ENCODE measurements at places on chromosomes 16 and 17.

GRCh38 chr17:78022425-78022824 lies 63.9 kb downstream of the TNRC6C start:
- DNase-seq: no peak

DNA sequence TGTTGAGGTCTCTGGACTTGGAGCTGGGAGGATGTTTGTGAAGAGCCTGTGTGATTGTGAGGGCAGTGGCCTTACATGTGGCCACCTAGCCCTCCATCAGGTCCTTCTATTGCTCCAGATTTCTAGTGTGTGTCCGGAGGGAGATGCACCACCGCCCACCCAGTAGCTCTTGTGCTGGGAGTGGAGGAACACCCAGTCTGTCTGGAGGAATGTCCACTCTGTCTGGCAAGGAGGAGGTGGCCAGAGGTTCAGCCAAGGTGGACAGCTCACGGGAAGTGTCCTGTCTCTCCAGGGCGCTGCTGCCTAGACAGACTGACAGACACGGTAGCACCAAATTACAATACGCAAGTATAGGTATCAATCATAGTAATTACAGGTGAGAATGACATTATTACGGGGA lies 10.6 kb downstream of the RPTOR start:
- DNase-seq: no peak

GRCh38 chr16:71537643-71538042 lies 11.4 kb downstream of the CHST4 start:
- peak; percentile 39 for DNase-seq

GRCh38 chr17:56119936-56120335 lies 33.3 kb upstream of the ANKFN1 start:
- DNase-seq: no peak

DNA sequence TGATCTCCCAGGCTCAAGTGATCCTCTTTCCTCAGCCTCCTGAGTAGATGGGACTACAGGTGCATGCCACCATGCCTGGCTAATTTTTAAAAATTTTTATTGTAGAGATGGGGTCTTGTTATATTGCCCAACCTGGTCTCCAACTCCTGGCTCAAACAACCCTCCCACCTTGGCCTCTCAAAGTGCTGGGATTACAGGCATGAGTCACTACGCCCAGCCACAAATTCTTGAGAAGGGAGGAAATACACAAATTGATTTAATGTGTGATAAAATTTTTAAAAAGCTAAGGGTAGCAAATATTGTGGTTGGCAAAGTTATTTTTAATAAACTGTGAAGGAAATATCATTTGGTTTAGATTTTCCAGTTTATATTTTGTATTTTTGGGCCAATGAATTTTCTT lies 9.6 kb downstream of the ITGAD start:
- DNase-seq: no peak

DNA sequence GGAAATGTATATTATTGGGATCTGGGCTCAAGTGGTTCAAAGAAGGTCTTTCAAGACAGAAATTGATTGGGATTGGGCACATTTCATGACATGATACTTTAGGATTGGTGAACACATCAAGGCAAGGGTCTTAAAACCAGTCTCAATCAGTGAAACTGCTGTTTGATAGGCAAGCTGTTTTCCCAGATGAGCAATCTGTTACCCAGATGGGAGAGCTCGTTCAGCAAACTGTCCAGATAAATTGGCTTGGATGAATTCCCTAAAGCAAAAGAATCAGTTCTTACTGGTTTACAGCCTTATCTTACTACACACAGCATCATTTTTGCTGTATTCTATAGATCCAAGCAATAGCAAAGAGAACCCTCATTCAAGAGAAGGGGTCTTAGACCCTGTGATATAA lies 31.0 kb upstream of the CNEP1R1 start:
- no peak for DNase-seq

DNA sequence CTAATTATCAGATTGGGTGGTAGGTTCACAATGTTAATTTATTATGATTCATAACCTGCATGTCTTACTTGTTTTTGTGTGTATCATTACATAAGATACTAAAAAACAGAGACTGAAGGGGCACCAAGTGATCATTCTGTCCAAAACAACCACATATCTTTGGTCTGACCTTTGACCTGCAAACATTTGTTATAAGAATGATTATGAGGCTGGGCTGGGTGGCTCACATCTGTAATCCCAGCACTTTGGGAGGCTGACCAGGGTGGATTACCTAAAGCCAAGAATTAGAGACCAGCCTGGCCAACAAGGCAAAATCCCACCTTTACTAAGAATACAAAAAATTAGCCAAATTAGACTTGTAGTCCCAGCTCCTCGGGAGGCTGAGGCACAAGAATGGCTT lies 116.4 kb downstream of the SPAG9 start:
- no peak for DNase-seq

- no peak for DNase-seq
Observed at GRCh38 chr17:69098625-69099024, 37.9 kb upstream of the ABCA9 start.

DNA sequence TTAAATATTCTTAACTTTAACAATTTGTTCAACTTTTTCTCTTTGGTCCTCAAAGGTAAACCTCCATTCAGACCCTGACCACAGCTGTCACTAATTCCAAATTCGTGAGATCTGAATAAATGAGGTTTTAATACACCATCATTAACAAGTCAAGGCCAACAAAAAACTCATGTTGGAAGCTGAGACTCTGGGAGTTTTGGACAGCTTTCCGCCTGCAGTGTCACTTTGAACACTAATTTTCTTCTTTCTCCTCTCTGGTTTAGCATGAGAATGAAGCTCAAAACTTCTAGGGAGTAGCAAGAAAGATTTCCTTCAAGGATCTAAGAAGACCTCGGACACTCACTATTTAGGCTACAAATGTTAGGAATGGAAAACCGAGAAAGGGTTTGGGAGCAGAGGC lies 32.7 kb upstream of the DNAH9 start:
- no peak for DNase-seq

GRCh38 chr17:77191244-77191643 lies 50.5 kb downstream of the SEC14L1 start:
- DNase-seq: no peak

DNA sequence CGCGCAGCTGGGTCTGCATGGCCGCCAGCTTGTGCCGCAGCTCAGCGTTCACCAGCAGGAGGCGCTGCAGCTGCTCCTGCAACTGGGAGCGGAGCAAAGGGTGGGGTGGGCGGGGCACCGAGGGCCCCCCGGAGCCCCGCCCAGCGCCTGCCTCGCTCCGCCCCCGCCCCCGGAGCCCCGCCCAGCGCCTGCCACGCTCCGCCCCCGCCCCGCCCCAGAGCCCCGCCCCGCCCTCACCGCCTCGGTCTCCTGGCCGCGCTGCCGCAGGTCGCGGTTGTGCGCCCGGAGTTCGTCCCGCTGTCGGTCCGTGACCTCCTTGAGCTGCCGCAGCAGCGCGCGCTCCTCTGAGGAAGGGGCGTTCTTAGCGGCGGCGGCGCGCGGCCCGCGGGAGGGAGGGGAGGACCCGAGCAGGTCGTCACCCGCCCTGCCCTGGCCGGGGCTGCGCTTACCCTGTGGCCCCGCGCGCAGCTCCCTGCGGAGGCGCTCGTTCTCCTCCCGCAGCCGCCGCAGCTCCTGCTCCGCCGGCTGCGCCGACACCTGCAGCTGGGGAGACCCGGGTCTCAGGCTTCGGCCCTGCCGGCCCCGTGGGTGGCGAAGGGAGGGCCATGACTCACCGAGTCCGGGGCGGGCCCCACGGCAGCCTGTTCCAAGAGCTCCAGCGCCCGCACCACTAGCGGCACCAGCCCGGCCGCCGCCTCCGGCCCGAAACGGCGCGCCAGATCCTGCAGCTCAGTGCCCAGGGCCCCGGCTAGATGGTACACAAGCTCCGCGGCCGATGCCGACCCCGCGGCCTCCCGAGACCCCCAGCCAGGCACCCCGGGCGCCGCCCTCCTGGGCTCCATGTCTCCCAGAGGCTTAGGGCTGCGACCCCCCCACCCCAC lies 463 bp downstream of the RILP start:
- DNase-seq: peak; percentile 94

- DNase-seq: peak; percentile 79
Observed at GRCh38 chr17:45098869-45099616, 33.3 kb downstream of the PLCD3 start.

DNA sequence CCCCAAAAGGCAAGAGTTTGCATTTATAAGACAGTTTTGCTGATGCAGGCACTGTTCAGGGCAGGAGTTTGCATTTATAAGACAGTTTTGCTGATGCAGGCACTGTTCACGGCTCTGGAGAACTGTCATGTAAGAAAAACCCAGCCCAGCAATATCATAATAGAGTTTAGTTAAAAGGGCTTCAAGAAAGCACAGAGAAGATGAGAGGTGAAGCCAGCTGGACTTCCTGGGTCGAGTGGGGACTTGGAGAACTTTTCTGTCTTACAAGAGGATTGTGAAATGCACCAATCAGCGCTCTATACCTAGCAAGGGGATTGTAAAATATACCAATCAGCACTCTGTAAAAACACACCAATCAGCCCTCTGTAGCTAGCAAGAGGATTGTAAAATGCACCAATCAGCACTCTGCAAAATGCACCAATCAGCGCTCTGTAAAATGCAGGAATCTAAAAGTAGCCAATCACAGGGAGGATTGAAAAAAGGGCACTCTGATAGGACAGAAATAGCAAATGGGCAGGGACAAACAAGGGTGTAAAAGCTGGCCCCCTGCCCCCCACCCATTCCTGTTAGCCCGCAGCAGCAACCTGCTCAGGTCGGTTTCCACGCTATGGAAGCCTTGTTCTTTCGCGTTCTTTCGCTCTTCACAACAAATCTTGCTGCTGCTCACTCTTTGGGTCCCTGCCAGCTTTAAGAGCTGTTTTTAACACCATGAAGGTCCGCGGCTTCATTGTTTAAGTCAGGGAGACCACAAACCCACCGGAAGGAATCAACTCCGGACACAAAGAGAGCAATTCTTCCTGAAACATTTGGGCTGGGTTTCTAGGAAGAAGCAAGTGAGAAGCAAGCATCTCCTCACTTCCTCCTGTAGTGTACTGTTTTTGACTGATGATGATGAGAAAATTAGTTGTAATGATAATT lies 1.8 kb upstream of the CBX1 start:
- peak; percentile 38 for DNase-seq

DNA sequence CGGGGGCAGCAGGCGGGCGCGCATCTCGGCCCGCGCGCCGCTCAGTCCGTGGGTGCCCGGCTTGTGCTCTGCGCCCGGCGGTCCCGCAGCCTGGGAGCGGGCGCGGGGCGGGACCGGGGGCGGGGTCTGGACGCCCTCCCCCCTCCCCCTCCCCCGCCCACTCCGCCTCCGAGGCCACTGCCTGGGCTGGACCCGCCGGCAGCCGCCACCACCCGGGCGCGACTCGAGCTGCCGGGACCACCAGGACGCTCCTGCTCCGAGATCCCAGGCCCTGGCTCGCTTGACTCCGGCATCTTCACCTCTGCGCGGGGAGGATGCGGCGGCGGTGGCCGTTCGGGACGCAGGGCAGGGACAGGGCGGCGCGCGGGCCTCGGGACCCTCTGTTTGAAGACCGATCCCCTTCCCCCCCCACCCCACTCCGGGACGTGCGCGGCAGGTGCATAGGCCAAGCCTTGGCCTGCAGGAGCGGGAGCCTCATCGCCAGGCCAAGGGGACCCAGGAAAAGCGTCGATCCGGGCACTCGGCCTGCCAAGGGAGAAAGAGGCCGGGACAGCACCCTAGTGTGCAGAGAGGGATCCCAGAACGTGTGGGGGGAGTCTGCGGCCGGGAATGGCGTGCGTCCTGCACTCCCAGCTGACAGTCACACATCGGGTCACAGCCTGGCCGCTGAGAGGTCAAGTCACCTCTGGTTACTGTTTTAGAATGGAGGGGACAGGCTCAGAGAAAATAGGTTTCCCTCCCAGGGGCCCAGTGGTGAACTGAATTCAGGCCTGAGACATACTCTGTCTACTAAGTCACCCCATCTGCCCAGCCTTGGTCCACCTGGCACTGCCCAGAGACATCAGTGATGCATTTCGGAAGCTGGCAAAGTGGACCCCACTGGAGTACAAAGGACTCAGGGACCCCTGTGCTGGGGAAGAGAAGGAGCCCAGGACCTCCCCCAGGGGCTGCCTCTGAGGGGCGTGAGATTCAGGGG lies at the start of gene HS3ST6:
Gene HS3ST6, minus strand, starts transcription at position 65 of the 976 bp plus-strand sequence. CDS start 92 bp downstream, outside the sequence.
- DNase-seq: no peak

- no peak for DNase-seq
Observed at GRCh38 chr17:66307257-66307656, 4.8 kb downstream of the PRKCA start.

- no peak for DNase-seq
Observed at GRCh38 chr17:81249223-81250040, 10.3 kb downstream of the NDUFAF8 start.

DNA sequence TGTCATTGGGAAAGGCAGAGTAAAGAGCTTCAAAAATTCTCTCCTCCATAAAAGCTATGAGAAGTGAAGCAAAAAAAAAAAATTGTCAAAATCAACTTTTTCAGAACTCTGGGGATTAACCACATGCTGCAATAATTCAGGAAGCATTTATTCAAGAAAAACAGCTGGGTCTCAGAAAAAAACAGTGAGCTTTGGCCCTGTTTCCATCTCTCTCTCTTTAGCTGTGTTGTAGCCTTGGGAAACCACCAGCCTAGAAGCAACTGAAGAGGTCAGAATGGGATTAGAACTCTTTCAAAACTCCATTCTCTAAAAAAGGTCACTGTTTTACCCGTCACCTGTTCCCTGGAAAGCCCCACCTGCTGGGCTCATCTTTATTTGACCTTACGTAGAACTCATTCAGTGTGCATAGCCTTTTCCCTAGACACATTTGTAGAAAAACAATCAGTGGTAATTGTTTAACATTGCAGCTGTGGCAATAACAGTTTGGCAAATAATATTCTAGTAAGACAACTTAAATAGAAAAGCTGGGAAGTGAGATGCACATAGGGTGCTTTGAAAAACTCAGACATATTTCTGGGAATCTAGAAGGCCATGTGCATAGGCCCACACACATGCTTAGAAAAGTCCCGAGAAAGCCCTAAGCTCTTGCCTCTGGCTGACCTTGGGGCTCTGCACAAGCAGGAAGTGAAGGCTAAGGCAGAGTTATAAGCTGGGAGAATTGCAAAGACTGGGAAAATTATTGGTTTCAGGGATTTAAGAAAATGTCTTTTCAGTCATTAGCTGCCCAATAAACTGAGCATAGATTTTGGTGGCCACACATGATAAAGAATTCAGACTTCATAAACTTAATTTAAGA lies 18.0 kb downstream of the SLC5A11 start:
- DNase-seq: no peak

- DNase-seq: no peak
Observed at GRCh38 chr17:49337884-49338283, 24.2 kb downstream of the ZNF652 start.

DNA sequence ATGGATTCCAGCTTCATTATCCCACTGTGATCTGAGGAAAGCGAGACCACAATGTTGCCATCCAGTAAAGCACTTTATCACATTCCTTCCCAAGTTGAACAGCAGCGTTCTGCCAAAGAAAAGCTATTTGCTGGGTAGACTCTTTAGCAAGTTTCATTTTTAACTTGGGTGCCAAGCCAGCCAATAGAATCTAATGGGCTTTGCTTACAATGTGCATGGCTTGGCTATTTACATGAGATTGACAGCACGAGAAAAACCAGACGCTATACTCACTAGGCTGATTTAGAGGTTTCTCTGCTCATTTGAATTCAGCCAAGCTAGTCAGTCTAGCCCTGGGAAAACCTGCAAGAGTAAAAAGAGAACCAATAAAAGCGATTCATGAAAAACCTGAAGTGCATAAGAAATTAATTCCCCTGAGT lies 108.9 kb downstream of the CDH13 start:
- DNase-seq: no peak

Measured in activated CD4-positive, alpha-beta T cell treated with anti-CD3 and anti-CD28 coated beads, Interleukin-2, amount 50 U/mL, for 16 hours (primary cell).